NCI-H1105 (cell line): ENCODE measurements at places on chromosomes 13 and 19.

DNA sequence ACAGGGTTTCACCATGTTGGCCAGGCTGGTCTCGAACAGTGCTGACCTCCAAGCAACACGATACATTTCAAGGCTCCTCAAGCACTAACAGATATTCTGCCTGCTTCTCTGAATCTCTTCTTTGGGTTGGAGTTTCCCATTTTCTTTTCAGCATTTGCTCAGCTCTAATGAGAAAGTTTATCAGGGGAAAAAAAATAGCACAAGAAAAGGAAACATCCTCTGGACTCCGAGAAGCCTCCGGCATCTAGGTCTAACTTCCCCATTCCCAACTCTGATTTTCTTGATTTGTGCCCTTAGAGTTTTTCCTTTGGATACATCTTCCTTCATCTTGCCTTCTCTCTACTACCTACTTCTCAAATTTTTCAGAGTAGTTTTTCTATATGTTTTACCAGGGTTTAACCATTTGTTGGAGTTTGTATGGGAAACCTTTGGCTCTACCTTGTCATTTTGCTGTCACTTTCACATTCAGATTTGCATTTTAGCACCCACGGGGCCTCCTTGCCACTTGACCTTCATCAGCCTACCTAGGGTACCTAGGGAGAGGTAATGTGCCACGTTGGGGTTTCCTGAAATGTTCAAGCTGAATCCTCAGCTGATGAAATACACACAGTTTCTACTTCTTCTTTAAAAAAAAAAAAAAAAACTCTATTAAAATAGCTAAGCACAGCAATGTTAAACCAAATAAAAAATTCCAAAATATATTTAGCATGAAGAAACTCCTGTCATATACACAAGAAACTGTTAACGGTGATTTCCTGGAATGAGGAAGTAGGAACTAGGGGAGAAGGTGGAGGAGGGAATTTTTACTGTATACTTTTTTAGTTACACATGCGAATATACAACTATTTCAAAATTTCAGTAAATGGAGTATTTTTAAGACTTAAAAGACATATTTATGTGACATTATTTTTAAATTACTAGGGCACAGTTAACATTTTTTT lies 5.1 kb upstream of the USP12 start:
- no peak for DNase-seq

GRCh38 chr13:75762955-75763354 lies 126.8 kb downstream of the LMO7 start:
- DNase-seq = no peak

GRCh38 chr19:51663650-51664049 lies 17.0 kb upstream of the SIGLEC14 start:
- DNase-seq = no peak

- no peak for DNase-seq
Measured at GRCh38 chr19:31214086-31214485, 135.2 kb downstream of the TSHZ3 start.

GRCh38 chr13:110397436-110398115 lies 90.5 kb downstream of the COL4A2 start:
- DNase-seq = no peak

GRCh38 chr19:2176337-2176994 lies 12.7 kb downstream of the DOT1L start:
- DNase-seq = no peak

- DNase-seq = no peak
Measured at GRCh38 chr13:56713656-56714055, 427.1 kb upstream of the PRR20A start.

- no peak for DNase-seq
Measured at GRCh38 chr13:21046203-21046602, 15.2 kb downstream of the LATS2 start.

- no peak for DNase-seq
Measured at GRCh38 chr19:39403331-39404312, 3.0 kb upstream of the ZFP36 start.
